Stimulated activated CD4-positive, alpha-beta T cell treated with anti-CD3 and anti-CD28 coated beads, Interleukin-1b, Interleukin-23, amount 100 ng/mL, for 1 hour (primary cell): ENCODE measurements at places on chromosomes 2 and 18.

GRCh38 chr2:237558961-237559641 is 7.3 kb upstream of the PRLH start:
- no peak for DNase-seq

- no peak for DNase-seq
Observed at GRCh38 chr2:231308631-231309428, 86.7 kb upstream of the B3GNT7 start.

- no peak for DNase-seq
Observed at GRCh38 chr2:127449414-127449813, 31.2 kb downstream of the PROC start.

DNA sequence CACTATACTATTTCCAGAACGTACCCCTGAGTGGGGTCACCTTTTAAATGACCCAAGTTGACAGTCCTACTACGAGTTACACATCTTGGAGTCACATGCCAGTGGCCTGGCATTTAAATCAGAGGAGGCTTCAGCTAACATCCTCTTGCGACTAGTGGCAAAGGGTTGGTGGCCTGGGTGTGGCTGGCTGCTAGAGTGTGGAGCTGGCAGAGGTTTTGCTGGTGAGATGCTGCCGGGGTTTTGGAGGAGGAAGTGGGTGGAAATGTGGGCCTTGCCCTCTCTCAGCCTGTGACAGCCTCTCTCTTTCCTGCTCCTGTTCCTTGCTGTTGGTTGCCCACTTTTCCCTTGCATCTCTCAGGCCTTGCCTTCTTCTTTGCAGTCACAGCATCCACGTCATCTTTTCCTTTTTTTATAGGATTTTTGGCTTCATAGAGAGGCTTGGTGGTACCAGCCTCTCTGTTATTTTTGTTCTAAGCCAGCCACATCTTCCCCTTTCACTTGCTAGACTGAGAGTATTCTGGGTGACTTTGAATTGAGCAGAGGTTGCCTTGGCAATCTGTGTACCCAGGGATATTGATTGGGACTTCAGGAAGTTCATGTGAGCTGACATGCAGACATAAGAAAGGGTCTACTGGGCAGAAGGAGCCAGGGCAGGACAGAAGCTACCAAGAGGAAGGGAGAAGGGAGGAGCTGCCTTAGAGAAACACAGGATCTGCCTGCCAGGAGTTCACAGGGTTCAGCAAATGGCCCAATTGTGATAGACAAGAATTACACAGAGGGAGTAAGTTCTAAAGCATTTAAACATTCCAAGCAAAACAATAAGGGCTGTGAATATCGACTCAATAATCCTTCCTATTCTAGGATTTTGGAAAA is 55.4 kb downstream of the CDC42EP3 start:
- DNase-seq = no peak

- no peak for DNase-seq
Observed at GRCh38 chr2:210546424-210547208, 9.8 kb upstream of the CPS1 start.

- no peak for DNase-seq
Observed at GRCh38 chr18:70089858-70090257, 115.6 kb downstream of the RTTN start.

DNA sequence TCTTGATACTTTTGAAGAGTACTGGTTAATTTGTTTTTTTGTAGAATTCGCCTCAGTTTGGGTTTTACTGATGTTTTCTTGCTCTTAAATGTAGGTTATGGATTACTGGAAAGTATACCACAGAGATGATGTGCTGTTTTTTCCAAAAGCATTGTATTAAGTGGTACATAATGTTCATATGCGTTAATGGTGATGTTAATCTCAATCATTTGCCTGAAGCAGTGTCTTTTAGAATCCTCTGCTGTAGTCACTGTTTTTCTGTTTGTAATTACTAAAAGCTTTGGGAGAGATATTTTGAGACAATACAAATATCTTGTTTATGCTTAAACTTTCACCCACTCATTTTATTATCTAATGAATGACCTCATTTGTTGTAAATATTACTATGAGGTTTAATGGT is 163.4 kb upstream of the LRP1B start:
- no peak for DNase-seq

GRCh38 chr2:211447548-211447947 is 891.1 kb downstream of the CPS1 start:
- no peak for DNase-seq

- no peak for DNase-seq
Observed at GRCh38 chr2:28247734-28248133, 144.9 kb upstream of the FOSL2 start.

DNA sequence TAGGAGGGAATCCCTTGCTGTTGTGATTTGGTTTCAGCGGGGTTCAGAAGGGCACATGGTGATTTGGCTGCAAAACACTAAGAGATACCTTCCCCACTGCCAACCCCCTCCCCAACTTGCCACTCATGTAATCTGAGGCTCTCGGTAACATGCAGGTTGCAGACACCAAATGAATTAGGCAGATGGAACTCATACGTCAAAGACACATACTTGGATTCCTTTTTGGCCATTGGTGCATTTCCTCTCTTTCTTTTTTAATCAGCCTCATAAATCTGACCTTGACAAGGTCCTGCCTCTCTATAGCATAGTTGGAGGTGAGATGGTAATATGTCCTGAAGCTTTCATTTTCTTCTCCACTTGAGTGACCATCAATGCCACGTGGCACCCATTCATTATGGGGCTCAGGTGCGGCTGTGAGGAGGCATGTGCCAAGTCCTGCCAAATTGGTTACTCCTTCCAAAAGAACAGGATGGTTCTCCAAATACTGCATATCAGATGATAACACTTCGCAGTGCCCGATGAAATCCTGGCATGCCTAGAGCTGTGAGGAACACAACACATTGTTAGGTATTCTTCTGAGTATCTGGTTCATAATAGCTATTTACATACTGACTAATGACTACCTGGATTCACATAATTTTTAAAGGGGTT is 8.3 kb upstream of the TMEM178A start:
- no peak for DNase-seq

GRCh38 chr18:62844850-62845643 is 129.7 kb downstream of the PHLPP1 start:
- no peak for DNase-seq

- DNase-seq = no peak
Observed at GRCh38 chr2:189602233-189602632, 21.6 kb upstream of the SLC40A1 start.

DNA sequence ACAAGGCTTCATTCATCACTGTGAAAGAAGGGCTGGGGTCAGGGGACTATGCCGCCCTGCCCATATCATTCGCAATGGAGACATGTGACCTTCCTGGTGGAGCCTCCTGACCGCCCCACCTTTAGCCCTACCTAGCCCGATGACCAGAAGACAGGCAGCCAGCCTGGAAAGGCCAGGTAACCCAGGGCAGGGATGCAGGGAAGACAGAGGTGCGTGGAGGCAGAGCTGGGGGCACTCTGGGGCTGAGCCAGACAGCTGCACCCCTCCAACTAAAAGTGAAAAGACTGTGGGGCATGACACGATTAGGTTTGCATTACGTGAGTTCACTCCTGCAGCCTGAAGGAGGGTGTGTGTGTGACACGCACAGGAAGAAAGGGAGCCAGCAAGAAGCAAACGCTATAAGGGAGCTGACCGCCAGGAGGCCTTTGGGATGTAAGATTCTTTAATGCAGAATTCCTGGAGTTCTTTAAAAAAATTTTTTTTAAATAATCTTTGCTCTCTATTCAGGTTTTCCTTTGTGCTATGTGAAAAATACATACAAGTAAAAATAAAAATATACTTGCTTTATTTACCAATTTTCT is 3.7 kb upstream of the HES6 start:
- DNase-seq = no peak

- DNase-seq = no peak
Observed at GRCh38 chr18:3821524-3821923, 371.6 kb downstream of the TGIF1 start.

GRCh38 chr18:10850216-10850615 is 299.2 kb downstream of the PIEZO2 start:
- DNase-seq = no peak

DNA sequence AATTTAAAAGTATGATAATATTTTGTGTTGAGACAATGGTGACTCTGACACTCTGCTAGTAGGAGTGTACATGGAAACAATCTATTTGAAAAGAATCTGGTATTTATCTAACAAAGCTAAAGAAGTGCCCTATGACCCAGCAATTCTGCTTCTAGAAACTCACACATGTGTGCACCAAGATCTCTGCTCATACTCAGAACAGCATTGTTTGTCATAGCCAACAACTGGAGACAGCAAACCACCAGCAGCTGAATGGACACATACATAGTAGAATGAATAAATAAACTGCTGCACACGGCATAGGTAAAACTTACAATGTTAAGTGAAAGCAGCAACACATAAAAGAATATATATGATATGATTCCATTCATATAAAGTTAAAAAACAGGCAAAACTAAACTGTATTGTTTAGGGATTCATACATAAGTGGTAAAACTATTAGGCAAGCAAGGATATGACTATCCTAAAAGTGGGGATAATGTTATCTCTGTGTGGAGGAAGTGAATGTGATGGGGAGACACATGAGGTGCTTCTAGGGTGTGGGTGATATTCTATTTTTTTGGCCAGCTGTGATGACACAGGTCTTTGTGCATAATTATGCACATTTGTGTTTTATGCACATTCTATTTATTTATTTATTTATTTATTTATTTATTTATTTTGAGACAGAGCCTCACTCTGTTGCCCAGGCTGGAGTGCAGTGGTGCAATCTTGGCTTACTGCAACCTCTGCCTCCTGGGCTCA is 71.1 kb downstream of the RFTN2 start:
- no peak for DNase-seq

DNA sequence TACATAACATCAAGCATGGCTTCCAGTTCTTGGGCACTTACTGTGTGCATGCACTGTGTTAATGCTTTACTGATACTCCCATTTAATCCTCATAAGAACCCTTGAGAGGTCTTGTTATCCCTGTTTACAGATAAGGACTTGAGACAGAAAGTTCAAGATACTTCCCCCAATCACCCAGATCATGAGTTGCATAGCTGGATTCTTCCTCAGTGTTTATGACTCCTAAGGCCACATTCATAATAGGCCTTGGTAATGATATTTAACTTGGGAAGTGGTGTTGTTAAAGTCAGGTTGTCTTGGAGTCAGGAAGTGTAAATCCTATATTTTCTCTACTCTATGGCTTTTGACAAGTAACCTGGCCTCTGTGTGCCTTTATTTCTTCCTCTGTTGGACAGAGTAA is 22.7 kb downstream of the NOSTRIN start:
- no peak for DNase-seq

- DNase-seq = no peak
Observed at GRCh38 chr2:26542194-26542455, 64.2 kb upstream of the OTOF start.

DNA sequence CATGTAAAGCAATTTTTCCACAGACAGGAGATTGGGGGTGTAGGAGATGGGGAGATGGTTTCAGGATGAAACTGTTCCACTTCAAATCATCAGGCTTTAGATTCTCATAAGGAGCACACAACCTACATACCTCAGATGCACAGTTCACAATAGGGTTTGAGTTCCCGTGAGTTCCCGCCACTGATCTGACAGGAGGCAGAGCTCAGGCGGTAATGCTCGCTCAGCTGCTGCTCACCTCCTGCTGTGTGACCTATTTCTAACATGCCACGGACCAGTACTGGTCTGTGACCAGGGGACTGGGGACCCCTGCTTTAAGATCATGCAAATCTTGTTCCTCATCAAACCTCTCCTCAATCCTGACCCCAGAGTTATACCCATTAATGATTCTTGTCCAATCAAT is 70.1 kb downstream of the RPE start:
- no peak for DNase-seq

DNA sequence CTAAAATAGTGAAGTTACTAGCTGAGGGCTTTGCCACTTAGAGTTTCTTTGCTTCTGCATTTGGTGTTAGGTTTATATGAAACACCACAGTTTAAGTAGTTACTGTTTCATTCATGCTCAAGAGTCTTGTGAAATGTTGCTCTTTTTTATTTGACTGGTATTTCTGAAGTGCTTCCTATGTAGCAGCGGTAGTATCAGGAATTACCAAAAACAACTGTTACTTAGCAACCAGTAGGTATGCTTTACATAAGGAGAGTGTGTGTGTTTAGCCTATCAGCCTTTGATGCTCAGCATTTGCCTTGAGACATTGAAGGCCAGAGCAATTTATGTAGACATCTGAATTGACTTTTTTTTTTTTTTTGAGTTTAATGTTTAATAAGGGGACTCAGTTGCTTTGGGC is 3.6 kb downstream of the DIS3L2 start:
- no peak for DNase-seq

DNA sequence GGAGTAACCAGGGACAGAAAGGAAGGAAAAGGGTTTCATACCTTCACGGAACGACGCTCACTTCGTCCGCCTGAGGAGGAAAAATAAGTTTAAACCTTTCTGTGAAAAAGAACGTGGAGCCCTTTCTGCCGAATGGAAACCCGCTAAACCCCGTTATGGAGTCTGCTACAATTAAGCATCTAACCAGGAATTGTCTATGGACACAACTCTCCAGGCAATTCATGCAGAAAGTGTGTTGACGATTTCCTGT is 528 bp upstream of the PPP4R3B start:
- no peak for DNase-seq

DNA sequence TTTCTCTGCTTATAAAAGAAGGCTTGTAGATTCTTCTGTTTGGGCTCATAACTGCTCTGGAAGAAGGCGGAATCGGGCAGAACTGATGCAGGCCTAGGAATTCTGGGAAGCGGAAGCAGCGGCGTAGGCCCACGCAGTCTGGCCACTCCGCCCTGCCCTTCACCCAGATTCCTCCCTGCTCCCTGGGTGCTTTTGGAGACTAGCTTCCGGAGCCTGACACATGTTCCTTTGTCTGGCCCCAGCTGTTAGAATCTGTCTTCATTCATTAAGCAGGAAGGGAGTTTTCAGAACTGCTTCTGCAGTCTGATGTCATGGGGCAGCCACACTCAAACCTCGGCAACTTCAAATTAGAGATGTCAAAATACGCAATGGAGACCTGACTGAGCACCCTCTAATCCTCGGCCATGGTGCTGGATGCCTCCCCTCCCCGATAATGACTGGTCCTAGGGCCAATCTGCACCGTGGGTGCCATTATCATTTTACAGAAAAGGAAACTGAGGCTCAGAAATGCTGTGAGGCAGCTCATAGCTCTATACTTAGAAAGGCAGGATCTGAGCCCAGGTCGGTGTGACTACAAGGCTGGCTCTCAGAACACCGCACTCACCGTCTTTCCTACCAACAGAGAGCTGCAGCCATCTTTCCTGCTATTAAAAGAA is 275.7 kb downstream of the MYCN start:
- no peak for DNase-seq

- DNase-seq = no peak
Observed at GRCh38 chr18:11489266-11489899, 120.0 kb upstream of the SLC35G4 start.

DNA sequence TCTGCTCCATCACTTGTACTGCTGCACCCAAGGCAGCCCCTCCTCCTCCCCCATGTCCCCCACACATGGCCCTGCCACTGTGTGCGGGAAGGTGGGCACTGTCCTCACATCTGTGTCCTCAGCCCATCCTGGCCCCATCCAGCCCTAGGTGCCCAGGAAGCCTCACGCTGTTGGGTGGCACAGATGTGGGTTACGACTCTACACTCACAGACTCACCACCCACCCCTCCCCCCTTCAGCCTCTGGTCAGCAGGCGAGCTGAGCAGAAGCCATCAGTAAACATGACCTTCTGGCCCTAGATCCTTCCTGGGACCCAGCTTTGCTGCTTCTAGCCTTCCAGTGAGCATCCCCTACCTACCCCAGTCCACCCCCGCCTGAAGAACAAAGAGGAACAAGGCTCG is 43.0 kb downstream of the ADCY3 start:
- DNase-seq = no peak
